Naive thymus-derived CD8-positive, alpha-beta T cell (primary cell): ENCODE measurements at places on chromosomes 5 and 9. TPM values are rescaled to one million over a fixed set of nuclear protein-coding genes. Genes with fewer than 3 reads are reported as not detected.
A peak's percentile ranks its signal among the peaks of the same experiment; 100 is the strongest.

DNA sequence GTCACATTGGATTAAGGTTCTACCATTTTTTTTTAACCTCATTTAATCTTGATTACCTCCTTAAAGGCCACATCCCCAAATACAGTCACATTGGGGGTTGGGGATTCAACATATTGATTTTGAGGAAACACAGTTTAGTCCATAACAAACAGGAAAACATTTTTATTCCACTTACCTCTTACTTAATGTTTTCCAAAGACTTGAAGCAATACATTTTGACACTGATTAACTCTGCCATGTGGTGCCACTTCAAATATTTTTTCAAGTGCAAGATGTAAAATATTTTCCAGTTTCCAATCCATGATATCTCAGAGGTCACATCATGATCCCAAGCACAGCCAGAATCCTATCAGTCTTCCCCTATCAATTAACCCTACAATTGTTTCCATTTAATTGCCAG, 548.0 kb downstream of the CSNK1G3 start:
- H3K27me3 ChIP-seq: no peaks in the 10 kb centered on the region
- peaks cover 2% of the 10 kb centered on the region for H3K4me1 ChIP-seq
- H3K27ac ChIP-seq: no peak overlapping the region
- no peak overlapping the region for H3K4me3 ChIP-seq
- H3K36me3 ChIP-seq: no peaks in the 10 kb centered on the region

- H3K4me1 ChIP-seq: no peaks in the 10 kb centered on the region
- no peaks in the 10 kb centered on the region for H3K27me3 ChIP-seq
- H3K4me3 ChIP-seq: no peak overlapping the region
- DNase-seq: no peak
- no peak overlapping the region for H3K27ac ChIP-seq
Observed at GRCh38 chr5:28215091-28215490, 1176.7 kb upstream of the CDH9 start.

DNA sequence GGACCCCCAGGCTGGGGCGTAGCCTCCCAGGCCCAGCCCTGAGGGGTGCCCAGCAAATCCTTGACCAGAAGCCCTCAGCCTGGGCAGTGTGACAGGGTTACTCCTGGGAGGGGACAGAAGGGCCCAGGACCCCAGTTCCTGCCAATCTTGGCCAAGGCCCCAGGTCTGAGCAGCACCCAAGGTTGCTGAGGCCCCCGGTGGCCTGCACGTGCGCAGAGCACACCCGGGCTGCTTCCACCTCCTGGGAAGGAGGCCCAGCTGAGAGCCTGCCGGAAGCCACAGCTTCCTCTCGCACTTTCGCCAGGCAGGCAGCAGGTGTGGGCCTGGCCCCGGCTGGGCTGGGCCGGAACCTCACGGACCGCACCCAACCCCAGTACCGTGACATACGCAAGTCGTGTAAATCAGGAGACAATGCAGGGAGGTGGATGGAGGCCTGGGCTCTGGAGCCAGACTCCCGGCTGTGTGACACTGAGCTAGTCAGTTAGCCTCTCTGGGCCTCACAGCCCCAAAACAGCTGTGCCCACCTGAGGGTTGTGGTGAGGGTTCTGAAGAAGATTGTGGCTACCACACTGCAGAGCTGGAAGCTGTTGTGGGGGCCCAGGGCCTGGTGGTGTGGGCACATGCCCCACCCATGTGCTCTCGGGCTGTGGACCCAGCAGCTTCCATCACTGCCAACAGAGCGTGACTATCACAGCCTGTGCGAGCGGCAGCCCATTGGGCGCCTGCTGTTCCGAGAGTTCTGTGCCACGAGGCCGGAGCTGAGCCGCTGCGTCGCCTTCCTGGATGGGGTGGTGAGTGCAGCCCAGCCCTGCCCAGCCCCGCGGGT, 5.1 kb downstream of the GRK6 start:
- peak overlapping the region; percentile 95 for H3K27ac ChIP-seq
- peaks cover 53% of the 10 kb centered on the region for H3K36me3 ChIP-seq
- peaks cover 68% of the 10 kb centered on the region for H3K4me1 ChIP-seq
- no peaks in the 10 kb centered on the region for H3K27me3 ChIP-seq

DNA sequence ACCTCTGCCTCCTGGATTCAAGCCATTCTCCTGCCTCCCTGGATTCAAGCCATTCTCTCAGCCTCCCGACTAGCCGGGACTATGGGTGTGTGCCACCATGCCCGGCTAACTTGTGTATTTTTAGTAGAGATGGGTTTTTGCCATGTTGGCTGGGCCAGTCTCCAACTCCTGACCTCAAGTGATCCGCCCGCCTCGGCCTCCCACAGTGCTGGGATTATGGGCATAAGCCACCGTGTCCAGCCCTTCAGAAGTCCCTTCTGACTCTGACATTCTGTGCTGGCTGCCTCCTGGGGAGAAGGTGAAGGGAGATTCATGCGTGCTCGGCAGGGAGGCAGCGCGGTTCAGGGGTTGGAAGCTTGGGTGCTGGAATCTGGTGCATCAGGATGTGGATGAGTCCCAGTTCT, 28.8 kb downstream of the PRRX2 start:
- peaks cover 34% of the 10 kb centered on the region for H3K27me3 ChIP-seq
- peaks cover 5% of the 10 kb centered on the region for H3K4me1 ChIP-seq
- H3K27ac ChIP-seq: no peak overlapping the region
- no peaks in the 10 kb centered on the region for H3K36me3 ChIP-seq
- DNase-seq: no peak
- H3K4me3 ChIP-seq: no peak overlapping the region

- no peaks in the 10 kb centered on the region for H3K36me3 ChIP-seq
- H3K27me3 ChIP-seq: no peaks in the 10 kb centered on the region
- DNase-seq: no peak
- no peak overlapping the region for H3K4me3 ChIP-seq
- no peaks in the 10 kb centered on the region for H3K4me1 ChIP-seq
Observed at GRCh38 chr5:120362426-120362825, 101.7 kb upstream of the PRR16 start.

DNA sequence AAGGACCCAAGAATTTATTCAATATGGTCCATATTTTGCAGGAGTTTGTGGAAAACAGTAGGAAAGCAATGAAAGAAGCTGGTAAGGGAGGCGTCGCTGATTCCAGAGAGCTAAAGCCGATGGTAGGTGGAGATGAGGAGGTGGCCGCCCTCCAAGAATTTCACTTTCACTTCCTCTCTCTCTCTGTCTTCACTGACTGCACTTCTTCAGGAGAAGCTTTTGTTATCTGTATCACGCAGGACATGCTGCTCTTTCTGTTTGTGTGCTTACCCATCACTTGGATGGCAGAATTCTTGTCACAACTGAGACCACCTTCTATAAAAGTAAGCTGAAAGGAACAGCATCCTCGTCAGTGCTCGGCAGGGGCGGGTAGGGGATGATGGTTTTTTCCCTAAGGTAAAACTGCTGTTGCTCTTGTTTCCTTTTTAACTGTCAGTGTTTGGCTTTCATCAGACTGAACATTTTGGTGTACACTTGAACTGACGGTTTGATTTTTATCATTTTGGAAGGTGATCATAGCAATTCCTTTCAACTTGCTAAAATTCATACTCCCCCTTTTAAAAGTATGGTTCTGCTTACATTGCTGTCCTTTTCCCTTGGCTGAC, 62.4 kb upstream of the FSD1L start:
- peak overlapping the region; percentile 97 for H3K4me3 ChIP-seq
- H3K27ac ChIP-seq: peak overlapping the region; percentile 90
- peaks cover 17% of the 10 kb centered on the region for H3K4me1 ChIP-seq
- peak; percentile 21 for DNase-seq

- H3K4me1 ChIP-seq: no peaks in the 10 kb centered on the region
- no peak overlapping the region for H3K27ac ChIP-seq
- peaks cover 55% of the 10 kb centered on the region for H3K27me3 ChIP-seq
- peaks cover 3% of the 10 kb centered on the region for H3K36me3 ChIP-seq
- no peak overlapping the region for H3K4me3 ChIP-seq
Observed at GRCh38 chr9:2439957-2440356, 181.6 kb upstream of the VLDLR start.

- H3K27me3 ChIP-seq: peaks cover 9% of the 10 kb centered on the region
- no peak overlapping the region for H3K4me3 ChIP-seq
- no peak for DNase-seq
Observed at GRCh38 chr9:134971696-134972095, 54.0 kb upstream of the FCN1 start.

- no peaks in the 10 kb centered on the region for H3K4me1 ChIP-seq
- H3K27me3 ChIP-seq: peaks cover 1% of the 10 kb centered on the region
- H3K27ac ChIP-seq: no peak overlapping the region
- no peak overlapping the region for H3K4me3 ChIP-seq
- no peaks in the 10 kb centered on the region for H3K36me3 ChIP-seq
Observed at GRCh38 chr5:103305809-103306208, 47.2 kb downstream of the MACIR start.

GPR150 gene
- 0.91 TPM for total RNA-seq

FREM1 gene
- not detected for total RNA-seq

FOXI1 gene
- not detected for total RNA-seq

TIFAB gene
- not detected for total RNA-seq

C9orf152 gene
- total RNA-seq: not detected

SLC1A3 gene
- total RNA-seq: not detected

PCDHGA12 gene
- total RNA-seq: 0.22 TPM
